NCI-H2171 (cell line): ENCODE measurements at places on chromosomes 5 and 9.

- no peak for DNase-seq
These were observed 16.5 kb upstream of the SPDL1 start for GRCh38 chr5:169567079-169567478.

DNA sequence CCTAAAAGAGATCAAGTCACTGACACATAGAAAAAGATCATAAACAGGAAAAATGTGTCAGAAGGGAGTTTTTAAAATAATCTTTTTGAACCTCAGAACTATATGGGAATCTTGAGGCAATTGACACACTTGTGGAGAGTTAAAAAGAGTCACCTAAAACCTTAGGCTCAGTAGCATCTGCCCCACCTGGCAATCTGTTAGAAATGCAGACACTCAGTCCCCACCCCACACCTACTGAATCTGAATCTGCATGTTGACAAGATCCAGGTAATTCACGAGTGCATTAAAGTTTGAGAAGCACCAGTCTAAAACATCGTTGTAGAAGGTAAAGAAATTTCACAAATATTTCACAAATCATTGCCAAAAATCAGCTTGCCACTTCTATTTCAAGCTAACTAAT lies 388.3 kb downstream of the NR2F1-AS1 start:
- DNase-seq = no peak

GRCh38 chr5:56561-57290 lies 35.2 kb upstream of the PLEKHG4B start:
- no peak for DNase-seq

DNA sequence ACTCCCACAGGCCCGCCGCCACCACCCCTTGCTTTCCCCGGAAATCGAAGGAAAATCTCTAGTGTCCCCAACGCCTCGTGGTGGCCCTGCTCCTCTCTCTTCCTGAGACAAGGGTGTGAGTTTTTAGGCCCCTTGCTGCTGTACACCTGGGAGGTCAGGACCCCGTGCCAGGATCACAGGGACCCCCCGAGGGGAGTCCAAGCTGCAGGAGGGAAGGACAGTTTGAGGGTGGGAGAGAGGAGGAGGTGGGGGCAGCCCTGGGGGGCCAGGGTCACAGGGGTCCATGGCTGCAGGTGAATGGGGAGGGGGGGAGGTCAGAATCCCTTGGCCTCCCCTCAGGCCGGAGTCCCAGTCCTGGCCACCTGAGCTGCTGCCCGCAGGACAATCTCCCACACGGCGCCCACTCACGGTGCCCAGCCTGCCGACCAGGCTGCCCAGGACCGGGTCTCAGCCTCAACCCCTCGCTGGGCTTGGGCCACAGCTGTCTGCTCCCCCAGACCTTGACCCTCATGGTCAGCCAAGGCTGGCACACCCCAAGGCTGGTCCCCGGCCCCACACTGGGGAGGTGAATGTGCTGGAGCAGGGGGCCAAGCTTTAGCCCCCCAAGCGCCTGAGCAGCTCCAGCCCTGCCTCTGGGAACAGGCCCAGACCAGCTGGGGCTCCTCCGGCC lies 19.9 kb downstream of the TPPP start:
- DNase-seq = no peak

DNA sequence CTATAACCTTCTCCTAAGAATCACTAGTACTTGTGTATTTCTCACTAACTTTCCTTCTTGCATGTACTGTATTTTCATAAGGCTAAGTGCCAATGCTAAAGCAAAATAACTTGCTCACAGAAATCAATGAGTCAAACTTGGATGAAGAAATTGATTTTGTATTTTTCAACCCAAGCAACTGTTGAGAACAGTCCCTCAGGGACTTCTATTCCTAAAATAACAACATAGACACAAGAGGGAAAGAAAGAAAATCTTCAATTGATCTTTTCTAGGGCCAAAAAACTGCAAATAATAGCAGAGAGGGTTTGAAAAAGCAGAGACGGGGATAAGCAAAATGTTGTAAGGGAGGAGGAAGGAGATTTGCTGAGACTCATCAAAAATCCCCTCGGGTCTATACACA lies 69.8 kb downstream of the HABP4 start:
- no peak for DNase-seq
